ENCODE measurements at places on chromosomes 1 and 21. TPM values are rescaled to one million over a fixed set of nuclear protein-coding genes. Genes with fewer than 3 reads are reported as not detected.

The KRTAP11-1 gene
- not detected for total RNA-seq

The ORC1 gene
- 0.97 TPM for total RNA-seq

The OR2T2 gene
- total RNA-seq, result not detected

The GJB3 gene
- total RNA-seq, result 0.12 TPM

The RGS13 gene
- not detected for total RNA-seq

The C21orf91 gene
- 9.1 TPM for total RNA-seq

The PLA2G5 gene
- not detected for total RNA-seq

The SEMA4A gene
- 0.97 TPM for total RNA-seq

The HTR6 gene
- 0.12 TPM for total RNA-seq

The KRTAP19-2 gene
- total RNA-seq, result not detected

The NEK7 gene
- total RNA-seq, result 319 TPM

The OR6N1 gene
- total RNA-seq, result not detected

The PTCH2 gene
- total RNA-seq, result 0.32 TPM

The FCRL1 gene
- not detected for total RNA-seq

The FCER1G gene
- 0.97 TPM for total RNA-seq

The CDK18 gene
- total RNA-seq, result 2.6 TPM

The CYP4A11 gene
- not detected for total RNA-seq

The KLHDC7A gene
- total RNA-seq, result not detected

The DMBX1 gene
- not detected for total RNA-seq

The ETNK2 gene
- total RNA-seq, result 17.5 TPM

The C1orf141 gene
- total RNA-seq, result not detected

The FAM131C gene
- total RNA-seq, result 0.65 TPM

The GPR37L1 gene
- not detected for total RNA-seq

The COL9A2 gene
- 2.7 TPM for total RNA-seq

The RNF2 gene
- total RNA-seq, result 27.3 TPM

The LRRN2 gene
- total RNA-seq, result not detected

The CACNA1E gene
- not detected for total RNA-seq

The RAB25 gene
- total RNA-seq, result not detected
